SW480 (cell line): ENCODE measurements at places on chromosomes 2 and 18.

- peak; percentile 44 for DNase-seq
Measured at GRCh38 chr18:62486290-62486964, 36.4 kb upstream of the ZCCHC2 start.

DNA sequence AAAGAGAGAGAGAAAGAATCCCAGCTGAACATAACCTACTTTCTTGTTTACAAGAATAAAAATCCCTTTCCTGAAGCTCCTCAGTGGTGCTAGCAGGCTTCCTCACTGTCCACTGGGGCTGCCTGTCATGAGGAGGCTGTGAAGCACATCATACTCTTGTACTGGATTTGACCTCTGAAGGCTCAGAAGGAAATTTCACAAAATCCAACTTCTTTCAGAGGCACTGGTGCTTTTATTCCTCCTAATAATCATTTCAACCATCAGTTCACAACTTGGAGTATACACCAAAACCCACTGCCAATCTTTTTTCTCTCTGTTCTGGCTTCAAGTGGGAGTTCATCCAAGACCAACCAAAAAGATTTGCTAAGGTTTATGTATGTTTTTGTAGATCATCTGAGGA is 48.5 kb downstream of the TMX3 start:
- no peak for DNase-seq

DNA sequence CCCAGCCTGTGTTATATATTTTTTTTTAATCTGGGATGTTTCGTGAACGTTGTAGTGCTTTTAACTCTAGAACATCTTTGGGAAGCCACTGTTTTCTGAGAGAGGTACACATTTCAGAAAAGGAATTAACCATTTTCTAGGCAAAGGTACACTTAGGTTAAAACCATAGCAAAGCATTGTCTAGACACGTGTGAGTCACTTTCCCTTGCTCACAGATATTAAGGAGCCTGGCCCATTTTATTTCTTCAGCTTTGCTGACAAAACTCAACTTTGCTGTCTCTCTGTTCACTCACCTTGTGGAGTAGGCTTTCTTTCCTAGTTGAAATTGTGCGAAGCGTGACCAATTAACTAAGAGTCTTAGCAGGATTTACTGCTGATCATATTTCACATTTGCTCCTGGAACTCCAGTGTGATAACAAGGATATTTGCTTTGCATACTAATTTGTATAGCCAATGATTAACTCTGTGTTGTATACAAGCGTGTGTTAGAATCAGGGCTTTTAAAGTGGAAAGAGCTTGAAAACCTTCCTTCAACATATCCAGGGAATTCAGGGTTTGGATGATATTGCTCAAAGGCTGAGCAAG is 215.0 kb upstream of the AGAP1 start:
- no peak for DNase-seq

DNA sequence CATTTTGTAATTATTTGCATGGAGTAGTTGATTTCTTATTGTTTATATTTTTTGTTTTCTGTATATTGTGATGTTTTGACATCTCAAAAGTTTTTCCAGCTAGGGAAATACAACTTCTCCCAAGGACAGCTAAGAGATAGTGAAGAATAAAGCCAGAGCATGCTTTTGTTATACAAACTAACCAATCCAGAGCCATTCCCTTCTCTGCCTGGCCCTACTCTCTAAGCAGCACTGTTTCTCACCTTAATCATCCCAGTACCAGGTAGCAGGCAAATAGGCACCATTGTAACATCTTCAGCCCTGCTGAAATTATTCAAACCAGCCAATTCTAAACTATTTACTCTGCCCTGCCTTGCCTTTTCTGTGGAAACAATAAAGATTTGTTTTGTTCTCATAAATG is 1063.4 kb upstream of the CHAC2 start:
- no peak for DNase-seq

DNA sequence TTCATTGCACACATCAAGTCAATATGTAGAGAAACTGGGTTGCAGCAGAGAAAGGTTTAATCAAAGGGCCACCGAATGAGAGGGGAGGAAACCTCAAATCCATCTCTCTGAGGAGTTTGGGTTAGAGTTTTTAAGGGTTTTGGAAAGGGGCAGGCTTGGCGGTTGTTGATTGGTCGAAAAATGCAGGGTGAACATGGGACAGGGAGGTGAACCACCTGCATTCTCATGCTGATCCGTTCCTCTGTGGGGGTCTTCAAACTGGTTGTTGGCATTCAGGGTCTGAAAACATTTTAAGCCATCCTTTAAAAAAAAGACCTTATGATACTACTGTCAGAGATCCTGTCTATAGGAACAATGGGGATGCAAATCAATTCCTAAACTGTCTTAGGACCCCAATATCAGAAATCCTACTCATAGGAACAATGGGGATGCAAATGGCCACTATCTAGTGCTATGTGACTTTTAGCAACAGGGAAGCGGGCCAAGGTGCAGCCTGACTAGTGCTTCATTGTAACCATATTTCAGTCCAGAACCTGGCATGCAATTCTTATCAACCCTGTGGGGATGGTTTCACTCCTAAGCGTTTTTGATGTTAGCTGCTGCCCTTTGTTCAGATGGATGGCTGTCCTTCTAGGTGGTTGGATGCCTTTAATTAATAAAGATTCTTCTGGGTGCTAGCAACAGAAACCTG is 120.1 kb upstream of the MGAT5 start:
- no peak for DNase-seq

DNA sequence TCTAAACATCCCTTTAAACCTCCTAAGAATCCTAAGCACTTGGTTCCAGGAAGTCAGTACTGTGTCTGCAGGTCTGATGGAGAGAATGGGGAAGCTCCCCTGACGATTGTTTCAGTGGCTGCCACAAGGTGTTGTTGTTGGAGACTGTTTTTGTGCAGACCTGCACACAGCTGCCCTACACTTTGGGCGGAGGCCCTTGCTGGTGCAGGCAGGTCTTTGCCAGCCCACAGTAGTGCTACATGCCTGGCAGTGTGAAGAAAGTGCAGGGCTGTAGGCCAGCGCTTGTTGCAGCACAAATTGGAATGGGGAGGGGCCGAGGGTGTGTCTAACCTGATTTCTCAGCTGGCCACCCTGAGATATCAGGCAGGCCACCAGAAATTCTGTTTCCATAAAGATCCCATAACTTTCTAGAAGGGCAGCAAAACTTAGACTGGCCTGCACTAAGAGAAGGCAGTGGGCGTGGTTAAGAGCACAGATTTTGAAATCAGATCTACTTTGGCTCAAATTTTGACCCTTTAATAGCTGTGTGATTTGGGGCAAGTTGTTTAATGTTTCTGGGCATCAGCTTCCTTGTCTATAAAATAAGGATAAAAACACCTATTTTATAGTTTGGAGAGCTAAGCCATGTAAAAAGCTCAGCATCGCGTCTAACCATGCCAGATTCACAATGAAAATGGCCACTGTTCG is 83.7 kb upstream of the SLC1A4 start:
- DNase-seq = no peak

DNA sequence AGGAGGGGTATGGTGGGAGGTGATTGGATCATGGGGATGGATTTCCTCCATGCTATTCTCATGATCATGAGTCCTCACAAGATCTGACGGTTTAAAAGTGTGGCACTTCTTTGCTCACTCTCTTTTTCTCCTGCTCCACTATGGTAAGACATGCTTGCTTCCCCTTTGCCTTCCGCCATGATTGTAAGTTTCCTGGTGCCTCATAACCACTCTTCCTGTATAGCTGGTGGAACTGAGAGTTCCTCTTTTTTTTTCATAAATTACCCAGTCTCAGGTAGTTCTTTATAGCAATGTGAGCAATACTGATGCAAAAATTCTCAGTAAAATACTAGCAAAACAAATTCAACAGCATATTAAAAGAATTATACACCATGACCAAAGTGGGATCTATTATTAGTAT is 728.5 kb upstream of the SLC8A1 start:
- DNase-seq = no peak

- DNase-seq = no peak
Measured at GRCh38 chr2:99545604-99546003, 55.8 kb upstream of the REV1 start.

- peak; percentile 28 for DNase-seq
Measured at GRCh38 chr18:41875094-41875780, 79.8 kb upstream of the PIK3C3 start.
